Hindlimb muscle (tissue), 1 donor: ENCODE measurements at places on chromosomes 13 and 19. TPM values are rescaled to one million over a fixed set of nuclear protein-coding genes. Genes with fewer than 3 reads are reported as not detected.

SLC1A5 gene
- polyA plus RNA-seq, result 22.7 TPM

SERTAD1 gene
- polyA plus RNA-seq, result 7.3 TPM

ZNF135 gene
- polyA plus RNA-seq, result 13.8 TPM

C3 gene
- polyA plus RNA-seq, result 60.1 TPM

SARS2 gene
- polyA plus RNA-seq, result 31.1 TPM

KLK3 gene
- polyA plus RNA-seq, result not detected

ATP8A2 gene
- polyA plus RNA-seq, result 1.6 TPM

TMPRSS9 gene
- polyA plus RNA-seq, result 0.67 TPM
